ENCODE measurements at places on chromosomes 3 and 15.

DNA sequence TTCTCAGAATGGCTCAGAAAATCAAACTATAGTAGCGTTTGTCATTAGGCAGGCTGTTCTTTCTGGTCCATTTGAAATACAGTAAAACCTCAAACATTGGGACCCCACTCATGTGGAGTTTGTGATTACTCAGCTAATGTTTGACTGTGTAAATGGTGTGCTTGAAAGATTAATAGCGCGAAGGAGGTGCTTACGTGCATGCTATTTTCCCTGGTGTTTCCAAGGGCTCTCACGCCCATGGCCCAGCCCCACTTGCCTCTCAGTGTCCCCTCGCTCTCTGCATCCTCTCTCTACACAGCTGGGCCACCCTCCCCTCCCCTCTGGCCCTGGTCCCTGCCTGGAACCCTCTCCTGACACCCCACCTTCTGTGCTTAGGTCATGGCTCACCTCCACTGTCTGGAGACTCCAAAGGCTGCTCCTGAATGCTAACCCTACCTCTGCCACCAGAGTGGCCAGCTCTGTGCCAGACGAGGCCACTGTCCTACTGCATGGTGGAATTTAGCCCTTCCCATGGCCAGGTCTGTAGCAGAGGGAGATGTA lies 194.2 kb downstream of the PLCL2 start:
- no peak for DNase-seq

GRCh38 chr3:127497676-127498075 lies 92.9 kb downstream of the TPRA1 start:
- no peak for DNase-seq

GRCh38 chr3:178492491-178492890 lies 43.7 kb upstream of the KCNMB2 start:
- DNase-seq = no peak

GRCh38 chr15:40493089-40493840 lies 22.5 kb downstream of the CHST14 start:
- DNase-seq = no peak

- DNase-seq = peak; percentile 61
Observed at GRCh38 chr15:99704444-99704838, 28.8 kb downstream of the LYSMD4 start.

DNA sequence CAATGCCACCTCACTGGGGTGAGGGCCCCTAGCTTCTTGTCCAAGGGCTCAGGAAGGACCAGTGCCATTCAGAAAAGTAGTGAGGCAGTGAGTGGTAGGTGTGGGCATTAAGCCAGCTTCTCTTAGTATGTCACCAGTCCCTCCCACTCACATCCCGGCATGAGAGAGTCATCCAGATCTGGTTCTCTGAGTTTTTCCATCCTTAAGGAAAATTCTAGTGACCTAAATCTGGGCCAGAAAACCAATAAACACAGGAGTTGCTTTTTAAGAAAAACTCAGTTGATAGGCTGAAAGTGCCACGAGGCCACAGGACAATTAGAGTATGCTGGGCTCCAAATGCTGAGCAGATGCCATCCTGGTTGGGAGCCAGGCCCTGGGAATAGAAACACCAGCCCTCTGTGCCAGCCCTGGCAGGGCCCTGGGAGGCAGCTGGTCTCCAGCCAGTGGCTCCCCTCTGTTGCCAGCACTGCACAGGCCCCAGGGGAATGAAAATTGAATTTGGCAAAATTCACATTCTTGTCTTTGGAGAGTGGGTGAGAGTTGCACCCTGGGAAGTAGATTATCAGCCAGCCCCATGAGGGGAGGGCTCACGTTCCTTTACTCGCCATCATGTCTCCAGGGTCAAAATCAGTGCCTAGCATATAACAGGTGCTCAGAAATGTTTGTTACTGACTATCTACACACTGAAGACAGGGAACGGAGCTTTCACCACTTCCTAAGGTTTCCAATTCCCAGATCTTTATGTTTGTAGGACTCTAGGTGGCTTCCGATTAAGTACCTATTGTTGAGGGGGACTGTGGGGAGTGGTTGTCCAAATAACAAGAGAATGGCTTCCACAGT lies 52.8 kb downstream of the FAM43A start:
- DNase-seq = peak; percentile 31

- no peak for DNase-seq
Observed at GRCh38 chr3:155302891-155303290, 9.4 kb upstream of the STRIT1 start.

- DNase-seq = peak; percentile 23
Observed at GRCh38 chr15:68783226-68784058, 37.3 kb downstream of the ANP32A start.

- DNase-seq = no peak
Observed at GRCh38 chr3:125435231-125435630, 60.1 kb upstream of the ZNF148 start.

GRCh38 chr15:74423431-74424257 lies 10.1 kb downstream of the SEMA7A start:
- DNase-seq = no peak

DNA sequence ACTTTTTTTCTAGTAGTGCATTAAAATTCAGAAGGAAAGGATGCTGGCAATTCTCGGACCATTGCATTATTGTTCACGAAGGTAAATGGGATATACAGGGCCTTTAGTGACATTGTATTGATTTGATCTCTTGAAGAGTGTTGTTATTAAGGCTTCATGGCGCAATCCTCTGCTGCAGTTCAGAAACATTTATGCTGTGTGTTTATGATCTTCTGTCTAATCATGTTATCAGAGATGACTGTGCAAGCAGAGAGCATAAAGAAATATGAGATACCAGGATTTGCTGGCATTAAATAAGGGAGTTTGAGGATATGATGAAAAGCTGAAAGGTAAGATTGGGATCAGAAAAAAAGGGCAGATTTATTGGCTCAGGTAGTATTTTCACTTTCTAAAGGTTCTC lies 180.6 kb downstream of the EPHA6 start:
- DNase-seq = no peak

GRCh38 chr3:193240436-193240849 lies 579 bp upstream of the PLAAT1 start:
- no peak for DNase-seq

DNA sequence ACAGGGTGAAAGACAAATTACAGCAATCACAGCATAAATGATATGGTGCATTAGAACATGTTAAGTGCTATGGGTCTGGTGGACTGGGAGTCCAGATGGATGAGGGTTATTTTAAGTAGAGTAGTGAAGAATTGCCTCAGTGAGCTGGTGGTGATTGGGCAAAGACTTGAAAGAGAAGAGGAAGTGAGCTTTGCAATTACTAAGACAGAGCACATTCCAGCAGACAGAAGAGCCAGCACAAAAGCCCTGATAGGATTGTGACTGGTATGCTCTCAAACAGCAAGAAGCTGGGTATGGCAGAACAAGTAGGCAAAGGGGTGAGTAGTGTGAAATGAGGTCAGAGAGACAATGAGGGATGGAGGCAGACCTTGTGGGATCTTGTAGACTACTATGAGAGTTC lies 2.1 kb upstream of the ACKR4 start:
- DNase-seq = no peak
